ENCODE measurements at places on chromosomes 11 and 22.

DNA sequence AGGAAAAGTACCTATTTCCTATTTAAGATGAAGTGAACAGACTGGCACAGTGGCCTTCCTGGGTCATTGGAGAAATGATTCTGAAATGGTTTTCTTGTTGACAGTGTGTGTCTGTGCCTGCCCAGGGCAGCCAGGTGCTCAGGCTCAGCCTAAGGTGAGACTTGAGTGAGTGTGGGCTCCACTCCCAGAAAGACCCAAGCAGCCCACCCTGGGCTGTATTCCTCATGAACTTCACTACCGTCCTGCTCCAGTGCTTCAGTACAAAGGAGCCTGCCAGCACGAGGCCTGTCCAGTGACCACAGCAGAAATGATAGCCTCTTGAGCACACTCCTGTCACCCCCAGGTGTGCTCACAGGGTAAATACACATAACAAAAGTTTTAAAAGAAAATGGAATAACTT, 49.5 kb downstream of the GAB4 start:
- DNase-seq: no peak

DNA sequence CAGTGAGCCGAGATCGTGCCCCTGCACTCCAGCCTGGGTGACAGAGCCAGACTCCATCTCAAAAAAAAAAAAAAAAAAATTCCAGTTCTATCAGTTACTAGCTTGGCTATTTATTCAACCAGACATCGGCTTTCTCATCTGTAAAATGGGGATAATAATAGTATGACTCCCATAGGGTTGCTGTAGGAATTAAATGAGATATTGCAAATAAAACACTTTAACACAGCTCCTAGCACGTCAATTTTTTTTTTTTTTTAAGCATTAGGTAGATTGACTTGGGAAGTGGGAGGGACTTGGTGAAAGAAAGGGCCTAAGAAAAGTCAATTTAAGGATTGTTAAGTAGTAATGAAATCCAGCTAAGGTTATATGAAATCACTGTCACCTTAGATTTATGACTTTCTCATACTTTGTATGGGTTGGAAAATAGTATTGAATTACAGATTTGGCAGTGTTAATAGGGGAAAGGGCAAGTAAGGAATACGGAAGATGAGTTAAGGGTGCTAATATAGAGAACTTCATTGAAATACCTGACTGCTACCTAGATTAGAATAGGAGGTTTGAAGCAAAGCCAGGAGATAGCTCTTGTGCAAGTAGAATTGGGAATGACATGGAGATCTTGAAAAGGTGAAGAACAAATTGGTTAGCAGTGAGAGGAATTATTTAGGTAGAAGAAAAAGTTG, 28.8 kb downstream of the BIRC2 start:
- DNase-seq: no peak

GRCh38 chr22:49853981-49854831, 562 bp downstream of the ZBED4 start:
- DNase-seq: no peak

DNA sequence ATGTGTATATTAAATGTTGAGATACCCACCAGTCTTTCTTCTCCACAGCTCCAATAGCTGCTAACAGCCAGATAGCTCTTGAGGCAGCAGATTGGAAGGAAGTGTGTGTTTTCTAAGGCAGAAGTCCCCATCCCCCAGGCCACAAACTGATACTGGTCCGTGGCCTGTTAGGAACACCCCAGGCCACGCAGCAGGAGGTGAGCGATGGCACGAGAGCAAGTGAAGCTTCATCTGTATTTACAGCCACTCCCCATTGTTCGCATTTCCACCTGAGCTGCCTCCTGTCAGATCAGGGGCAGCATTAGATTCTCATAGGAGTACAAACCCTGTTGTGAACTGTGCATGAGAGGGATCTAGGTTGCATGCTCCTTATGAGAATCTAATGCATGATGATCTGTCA, 12.7 kb downstream of the CCDC73 start:
- DNase-seq: no peak

DNA sequence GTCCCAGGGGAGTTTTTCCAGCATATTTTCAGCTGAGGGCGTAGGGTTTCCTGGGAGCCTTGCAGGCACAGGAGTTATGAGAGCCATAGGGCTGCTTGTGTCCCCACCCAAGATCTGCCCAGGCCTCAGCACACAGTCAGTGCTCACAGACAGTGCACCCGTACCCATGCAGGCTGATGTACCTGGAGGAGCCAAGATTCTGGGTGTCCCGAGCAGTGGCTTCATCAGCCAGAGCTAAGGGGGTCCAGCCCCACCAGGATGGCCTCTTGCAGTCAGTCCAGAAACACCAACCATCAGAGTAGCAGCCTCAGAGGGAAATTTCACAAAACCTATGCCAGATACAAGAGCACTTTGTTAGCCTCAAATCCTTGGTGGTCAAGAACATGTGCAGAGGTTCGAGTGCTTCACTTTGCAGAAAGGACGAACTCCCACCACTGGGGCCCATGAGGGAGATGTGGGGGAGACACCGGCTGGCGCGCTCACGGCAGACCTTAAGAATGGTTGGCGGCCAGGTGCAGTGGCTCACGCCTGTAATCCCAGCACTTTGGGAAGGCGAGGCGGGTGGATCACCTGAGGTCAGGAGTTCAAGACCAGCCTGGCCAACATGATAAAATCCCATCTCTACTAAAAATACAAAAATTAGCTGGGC, 43.8 kb upstream of the RTL6 start:
- no peak for DNase-seq

- DNase-seq: no peak
Observed at GRCh38 chr22:35705141-35705540, 12.5 kb upstream of the APOL5 start.

GRCh38 chr22:39374801-39375200, 24.8 kb upstream of the TAB1 start:
- no peak for DNase-seq

DNA sequence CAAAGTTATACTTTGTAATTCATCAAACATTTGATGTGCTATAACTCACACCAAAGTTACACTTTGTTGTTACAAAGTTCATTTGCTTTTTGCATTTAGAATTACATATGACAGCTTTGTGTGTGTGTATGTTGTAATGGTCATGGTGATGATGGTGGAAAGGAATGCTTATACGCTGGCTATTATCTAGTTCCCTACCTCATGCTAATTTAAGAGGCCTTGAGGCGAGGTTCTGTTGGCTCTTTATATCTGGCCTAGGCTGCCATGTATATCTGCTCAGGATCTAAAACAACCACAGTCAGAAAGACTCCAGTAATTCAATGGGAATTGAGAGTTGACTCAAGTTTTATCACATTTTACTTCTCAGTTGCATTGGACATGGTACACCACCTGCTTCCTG, 123.4 kb downstream of the SLC17A6 start:
- no peak for DNase-seq

GRCh38 chr22:48838846-48839730, 988.6 kb downstream of the BRD1 start:
- DNase-seq: no peak

GRCh38 chr11:1421291-1421690, 31.6 kb downstream of the BRSK2 start:
- DNase-seq: no peak

DNA sequence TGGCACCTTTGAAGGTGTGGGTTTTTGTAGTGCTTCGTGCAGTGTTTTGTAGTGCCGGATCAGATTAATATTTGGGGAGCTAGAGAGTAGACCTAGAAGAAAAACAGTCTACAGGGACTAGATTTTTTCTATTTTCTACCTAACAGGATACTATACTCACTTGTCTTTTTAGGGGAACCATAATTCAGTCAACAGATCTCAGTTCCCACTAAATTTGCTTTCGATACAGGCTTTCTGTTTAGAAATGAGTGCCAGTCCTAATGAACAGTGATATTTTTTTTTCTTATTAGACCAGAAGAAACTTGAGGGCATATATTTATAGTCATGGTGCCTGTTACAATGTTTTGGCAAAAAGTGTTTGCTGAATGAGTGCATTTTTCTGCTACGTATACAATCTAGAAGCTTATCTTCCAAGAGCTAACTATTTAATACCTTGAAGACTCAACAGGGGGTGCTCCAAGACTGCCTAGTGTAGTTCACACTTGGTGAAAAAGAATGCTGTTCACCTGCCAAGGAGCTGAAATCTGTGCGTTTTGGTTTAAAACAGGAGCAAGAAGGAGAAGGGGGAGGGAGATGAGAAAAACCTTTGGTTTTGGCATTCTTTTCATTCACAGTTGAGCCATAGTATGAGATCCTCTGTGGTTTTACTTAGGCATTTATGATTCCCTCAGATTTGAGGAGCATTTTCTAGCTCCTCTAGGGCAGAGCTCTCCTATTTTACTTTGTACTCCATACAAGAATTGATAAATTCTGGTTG, 44.9 kb upstream of the VSTM5 start:
- no peak for DNase-seq

DNA sequence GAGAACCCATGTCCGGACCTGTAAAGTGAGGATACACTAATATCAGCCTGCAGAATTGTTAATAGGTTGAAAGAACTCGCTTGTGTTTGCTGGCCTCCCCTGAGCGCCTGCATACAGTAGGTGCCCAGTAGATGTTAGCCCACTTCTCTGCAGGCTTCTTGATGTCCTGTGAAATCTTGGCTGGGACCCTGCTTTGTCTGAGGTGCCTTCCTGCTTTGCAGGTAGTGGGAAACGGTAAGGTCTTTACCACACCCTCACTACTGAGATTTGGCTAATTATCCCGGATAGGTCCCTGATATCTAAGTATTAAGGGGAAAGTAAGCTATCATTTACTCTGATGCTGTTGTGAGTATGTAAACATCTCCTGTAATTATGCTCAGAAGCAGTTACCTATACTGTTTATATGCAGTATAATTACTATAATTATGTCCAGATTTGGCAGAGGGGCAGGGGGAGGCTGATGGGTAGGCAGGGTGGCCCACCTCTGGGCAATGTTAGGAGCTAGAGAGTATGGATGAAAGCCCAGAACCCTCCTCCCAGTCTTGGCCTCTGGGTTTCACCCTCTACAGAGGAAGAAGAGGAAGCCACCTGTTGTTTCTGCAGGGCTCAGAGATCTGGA, 1.2 kb upstream of the ARRB1 start:
- DNase-seq: no peak

- peak; percentile 86 for DNase-seq
Observed at GRCh38 chr11:45147017-45147728, 734 bp downstream of the PRDM11 start.

DNA sequence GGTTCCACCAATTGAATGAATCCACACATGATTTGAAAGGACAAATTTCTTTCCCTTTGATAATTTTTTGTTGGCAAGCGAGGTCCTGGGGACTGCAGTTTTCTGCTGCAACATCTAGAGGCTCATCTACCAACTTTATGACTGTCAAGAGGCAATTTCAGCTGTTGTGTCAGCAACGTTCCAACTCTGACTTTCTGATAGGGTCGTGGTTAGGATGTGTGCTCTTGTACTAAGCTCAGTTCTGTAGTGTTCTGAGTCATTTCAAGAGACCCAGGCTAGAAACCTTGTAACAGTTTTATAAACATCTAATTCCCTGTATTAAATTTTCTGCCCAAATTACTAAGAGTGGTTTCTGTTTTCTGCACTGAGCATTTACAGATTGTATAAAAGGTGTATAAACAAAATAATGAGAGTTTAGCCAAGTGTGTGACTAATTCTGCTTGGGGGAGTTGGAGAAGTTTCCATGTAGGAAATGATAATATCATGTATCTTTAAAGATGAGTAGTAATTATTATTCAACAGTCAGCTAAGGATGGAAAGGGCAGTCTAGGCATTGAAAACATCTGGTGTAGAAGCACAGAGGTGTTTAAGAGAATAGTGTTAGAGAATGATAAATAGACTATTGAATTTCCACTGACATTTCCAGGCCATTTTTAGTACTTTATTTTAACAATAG, 72.2 kb downstream of the RBMXL2 start:
- DNase-seq: no peak

- DNase-seq: no peak
Observed at GRCh38 chr22:34001701-34002466, 81.6 kb upstream of the LARGE1 start.

- DNase-seq: no peak
Observed at GRCh38 chr11:2940147-2940920, 11.1 kb upstream of the PHLDA2 start.

DNA sequence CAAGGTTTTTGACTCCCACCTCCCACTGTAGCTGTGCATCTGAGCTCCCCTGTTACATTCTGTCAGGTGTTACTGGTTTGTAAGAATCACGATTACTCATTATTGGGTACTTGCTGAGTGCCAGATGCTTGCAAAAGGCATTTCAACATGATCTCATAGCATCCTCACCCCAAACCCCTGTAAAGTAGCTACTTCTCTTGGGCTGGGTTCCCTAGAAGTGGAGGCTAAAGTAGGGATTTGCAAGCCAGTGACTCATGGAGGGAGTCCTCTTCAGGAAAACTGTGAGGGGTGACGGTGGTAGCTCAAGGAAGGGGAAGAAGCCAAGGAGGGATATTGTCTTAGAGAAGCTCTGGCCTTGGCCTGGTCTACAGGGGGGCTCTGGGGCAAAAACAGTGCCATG, 78.6 kb downstream of the TIMP3 start:
- DNase-seq: no peak

- no peak for DNase-seq
Observed at GRCh38 chr22:23280356-23281052, 100.2 kb downstream of the BCR start.

DNA sequence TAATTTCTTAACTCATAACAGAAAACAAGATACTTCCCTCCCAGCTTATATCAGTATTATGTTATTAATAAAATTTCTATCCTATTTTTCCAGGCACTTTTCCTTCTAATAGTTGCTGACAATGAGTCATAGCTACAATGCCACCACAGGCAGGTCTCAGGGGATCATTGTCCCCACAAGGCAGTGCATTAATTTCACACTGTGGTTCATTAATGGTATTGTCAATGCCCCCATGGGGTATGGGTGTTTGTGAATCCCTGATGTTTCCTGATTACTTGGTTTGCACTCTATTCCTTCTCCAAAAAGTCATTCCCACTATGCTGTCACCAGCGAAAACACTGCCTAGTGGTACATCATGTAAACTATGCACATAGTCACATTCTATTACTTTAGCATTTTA, 345.5 kb upstream of the CTSC start:
- DNase-seq: no peak

DNA sequence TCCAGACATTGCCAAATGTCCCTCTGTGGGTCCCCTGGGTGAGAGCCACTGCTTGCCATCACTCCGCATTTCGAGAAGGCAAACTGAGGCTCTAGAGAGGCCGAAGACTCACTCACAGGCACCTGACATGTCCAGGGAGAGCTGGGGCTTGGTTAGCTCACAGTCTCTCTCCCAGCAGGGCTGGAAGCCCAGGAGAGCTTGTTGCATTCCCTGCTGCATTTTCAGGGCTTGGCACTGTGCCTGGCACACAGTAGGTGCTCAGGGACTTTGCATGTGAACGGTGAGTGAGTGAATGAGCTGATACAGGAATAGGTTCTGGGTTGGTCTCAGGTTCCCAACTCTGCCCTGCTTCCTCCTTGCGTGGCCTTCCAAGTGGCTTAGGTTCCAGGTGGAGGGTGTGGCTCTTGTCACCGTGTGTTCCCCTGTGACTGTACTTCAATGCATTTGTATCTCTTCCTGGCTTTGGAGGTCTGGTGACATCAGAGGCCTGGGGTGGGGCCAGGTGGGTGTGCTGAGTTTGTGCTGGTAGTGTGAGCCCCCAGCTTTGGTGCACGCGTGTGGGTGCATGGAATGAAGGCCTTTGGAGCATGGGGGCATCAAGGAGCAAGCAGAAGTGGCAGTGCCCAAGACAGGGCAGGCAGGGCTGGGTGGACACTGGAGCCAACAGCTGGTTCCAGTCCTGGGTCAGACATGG, 18.4 kb upstream of the SMIM38 start:
- no peak for DNase-seq

- DNase-seq: no peak
Observed at GRCh38 chr11:11324090-11324489, 29.0 kb downstream of the CSNK2A3 start.

GRCh38 chr11:38392176-38392575, 1794.1 kb upstream of the RAG2 start:
- no peak for DNase-seq

GRCh38 chr22:29302402-29302680, 4.1 kb upstream of the GAS2L1 start:
- DNase-seq: no peak
